ENCODE measurements at places on chromosomes 16 and 17.

DNA sequence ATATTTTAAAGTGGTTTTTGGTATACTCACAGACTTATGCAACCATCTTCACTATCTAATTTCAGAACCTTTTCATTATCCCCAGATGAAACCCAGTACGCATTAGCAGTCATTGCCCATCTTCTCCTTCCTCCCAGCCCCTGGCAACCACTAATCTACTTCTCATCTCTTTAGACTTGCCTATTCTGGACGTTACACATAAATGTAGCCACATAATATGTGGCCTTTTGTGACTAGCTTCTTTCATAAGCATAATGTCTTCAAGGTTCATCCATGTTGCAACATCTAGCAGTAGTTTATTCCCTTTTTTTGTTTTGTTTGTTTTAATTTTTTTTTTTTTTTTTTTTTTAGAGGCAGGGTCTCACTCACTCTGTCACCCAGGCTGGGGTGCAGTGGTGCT lies 28.5 kb upstream of the C17orf107 start:
- DNase-seq, result no peak

GRCh38 chr16:84854759-84855158 lies 35.0 kb downstream of the CRISPLD2 start:
- DNase-seq, result no peak

DNA sequence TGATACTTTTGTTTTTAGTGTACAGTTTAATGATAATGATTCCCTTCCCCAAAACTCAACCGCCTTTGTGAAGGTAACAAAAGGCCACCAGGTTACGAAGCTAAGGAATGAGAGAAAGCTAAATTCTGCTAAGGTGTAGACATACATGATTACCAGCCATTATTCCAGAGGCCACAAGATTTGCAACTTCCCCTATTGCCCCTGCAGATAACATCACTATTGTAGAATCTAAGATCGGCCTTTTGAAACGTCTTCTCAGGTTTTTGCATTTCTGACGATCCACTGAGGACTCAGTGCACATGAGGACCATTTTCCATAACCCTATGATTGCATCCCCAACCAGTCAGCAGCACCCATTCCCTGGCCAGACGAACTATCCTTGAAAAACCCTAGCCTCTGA lies 33.9 kb upstream of the SNN start:
- no peak for DNase-seq

GRCh38 chr16:24844101-24845030 lies 1.4 kb upstream of the SLC5A11 start:
- no peak for DNase-seq

DNA sequence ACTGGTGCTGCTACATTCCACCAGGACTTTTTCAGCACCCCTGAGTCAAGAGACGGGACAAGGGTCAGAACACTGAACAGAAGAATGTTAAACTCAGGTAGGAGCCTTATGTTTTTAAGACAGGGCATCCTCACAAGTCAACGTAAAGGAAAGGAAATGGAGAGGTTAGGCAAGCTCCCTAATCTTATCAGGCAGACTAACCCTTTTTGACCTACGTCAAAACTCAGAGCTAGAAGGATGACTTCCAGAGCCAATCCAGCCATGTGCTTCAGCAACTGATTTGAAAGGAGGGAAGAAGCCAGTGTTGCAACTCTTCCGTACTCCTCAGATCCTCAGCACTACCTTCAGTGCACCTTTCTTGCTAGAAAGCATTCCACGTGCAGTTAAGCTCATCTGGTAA lies 46.8 kb downstream of the REXO5 start:
- no peak for DNase-seq

DNA sequence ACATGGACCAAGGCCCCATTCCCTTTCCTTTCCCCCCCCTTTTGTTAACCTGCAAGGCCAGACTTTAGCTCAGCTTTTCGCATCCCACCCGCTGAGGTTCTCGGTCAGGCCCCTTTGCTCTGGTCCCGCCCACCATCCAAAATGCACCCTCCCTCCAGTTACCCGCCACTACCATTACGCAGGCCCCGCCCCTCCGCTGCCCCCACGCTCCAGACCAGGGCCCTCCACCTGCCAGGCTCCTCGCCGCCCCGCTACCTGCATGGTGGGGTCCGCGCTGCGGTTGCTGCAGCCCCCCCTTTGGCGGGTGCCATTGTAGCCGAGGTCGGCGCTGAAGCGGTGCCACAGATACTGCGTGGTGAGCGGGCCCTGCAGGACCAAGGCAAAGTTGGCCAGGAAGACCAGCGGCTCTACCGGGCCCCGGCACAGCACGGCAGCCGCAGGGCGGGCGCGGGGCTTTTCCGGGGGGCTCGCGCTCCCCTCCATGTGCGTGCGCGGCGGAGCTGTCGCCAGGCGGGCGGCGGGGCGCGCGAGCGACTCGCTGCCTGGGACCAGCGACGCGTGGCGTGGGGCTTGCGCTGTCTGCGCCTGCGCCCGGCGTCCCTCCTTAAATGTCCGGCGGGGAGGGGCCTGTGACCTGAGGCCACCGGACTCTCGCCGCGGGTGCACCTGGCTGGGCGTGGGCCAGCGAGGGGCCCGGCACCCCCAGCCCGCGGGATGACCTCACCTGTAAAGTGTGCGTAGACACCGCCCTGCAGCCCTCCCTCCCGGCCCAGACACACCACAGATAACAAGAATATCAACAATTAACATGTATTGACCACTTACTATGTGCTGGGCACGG lies at the start of gene SLC46A1:
Gene SLC46A1 (minus strand): TSS at position 581 of the 841 bp plus-strand sequence. CDS start 98 bp downstream, at position 483.
- DNase-seq, result peak; percentile 65

GRCh38 chr17:75635610-75636202 lies 2.5 kb downstream of the SMIM5 start:
- DNase-seq, result no peak

GRCh38 chr16:87410968-87411367 lies 18.8 kb downstream of the MAP1LC3B start:
- DNase-seq, result no peak

- peak; percentile 29 for DNase-seq
Observed at GRCh38 chr17:30095507-30096244, 20.9 kb upstream of the NSRP1 start.

- no peak for DNase-seq
Observed at GRCh38 chr16:88353691-88354090, 29.1 kb upstream of the ZNF469 start.

DNA sequence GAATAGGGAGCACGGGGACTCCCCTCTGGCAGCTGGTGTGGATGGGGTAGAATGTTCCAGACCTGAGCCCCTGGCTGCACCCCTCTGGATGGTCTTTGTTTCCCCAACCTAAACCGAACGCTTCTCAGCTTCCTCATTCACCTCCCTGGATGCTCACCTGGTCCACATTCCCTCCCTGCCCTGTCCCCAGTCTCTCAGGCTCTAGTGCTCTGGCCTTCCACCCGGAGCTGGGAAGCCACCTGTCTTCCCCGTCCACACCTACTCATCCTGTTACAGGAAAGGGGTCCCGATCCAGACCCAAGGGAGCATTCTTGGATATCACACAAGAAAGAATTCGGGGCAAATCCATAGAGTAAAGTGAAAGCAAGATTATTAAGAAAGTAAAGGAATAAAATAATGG lies 73.5 kb downstream of the CYLD start:
- no peak for DNase-seq

DNA sequence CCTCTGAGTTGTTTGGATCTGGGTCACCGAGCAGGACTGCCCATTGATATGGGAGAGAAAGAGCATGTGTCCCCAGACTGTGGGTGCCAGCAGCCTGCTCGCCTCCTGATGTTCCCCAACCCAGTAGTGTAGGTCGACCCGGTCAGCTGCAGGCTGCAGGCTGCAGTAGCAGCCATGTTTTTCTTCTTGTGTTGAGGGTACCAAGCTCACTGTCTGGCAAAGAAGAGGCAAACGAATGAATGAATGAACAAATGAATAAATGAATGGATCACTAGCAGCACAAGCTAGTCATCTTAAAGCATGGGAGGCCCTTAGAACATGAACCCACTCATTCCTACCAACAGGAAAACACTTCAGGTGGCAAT lies 293.2 kb downstream of the SOX9 start:
- DNase-seq, result no peak

GRCh38 chr17:6651919-6652452 lies 424 bp downstream of the C17orf100 start:
- peak; percentile 27 for DNase-seq

DNA sequence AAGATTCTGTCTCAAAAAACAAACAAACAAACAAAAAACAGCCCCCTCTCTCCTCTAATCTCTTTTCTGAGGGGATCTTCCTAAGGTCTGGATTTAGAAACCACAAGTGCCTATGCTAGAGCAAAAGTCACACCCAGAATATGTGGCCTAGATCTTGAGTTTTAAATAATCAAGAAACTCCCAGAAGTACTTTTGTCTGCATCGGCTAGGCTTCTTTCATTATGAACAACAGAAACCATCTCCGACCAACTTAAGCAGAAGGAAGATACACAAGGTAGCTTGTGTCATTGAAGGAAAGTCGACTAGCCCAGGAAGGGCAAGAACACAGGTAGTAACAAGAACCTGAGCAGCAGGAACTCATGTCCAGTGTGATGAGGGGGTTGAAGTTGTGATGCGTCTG lies 73.9 kb upstream of the KIFC3 start:
- no peak for DNase-seq

GRCh38 chr16:54462771-54463170 lies 176.2 kb upstream of the IRX3 start:
- DNase-seq, result no peak

GRCh38 chr16:83113811-83114210 lies 487.0 kb downstream of the CDH13 start:
- no peak for DNase-seq

- no peak for DNase-seq
Observed at GRCh38 chr17:61423967-61424649, 24.5 kb downstream of the TBX2 start.

DNA sequence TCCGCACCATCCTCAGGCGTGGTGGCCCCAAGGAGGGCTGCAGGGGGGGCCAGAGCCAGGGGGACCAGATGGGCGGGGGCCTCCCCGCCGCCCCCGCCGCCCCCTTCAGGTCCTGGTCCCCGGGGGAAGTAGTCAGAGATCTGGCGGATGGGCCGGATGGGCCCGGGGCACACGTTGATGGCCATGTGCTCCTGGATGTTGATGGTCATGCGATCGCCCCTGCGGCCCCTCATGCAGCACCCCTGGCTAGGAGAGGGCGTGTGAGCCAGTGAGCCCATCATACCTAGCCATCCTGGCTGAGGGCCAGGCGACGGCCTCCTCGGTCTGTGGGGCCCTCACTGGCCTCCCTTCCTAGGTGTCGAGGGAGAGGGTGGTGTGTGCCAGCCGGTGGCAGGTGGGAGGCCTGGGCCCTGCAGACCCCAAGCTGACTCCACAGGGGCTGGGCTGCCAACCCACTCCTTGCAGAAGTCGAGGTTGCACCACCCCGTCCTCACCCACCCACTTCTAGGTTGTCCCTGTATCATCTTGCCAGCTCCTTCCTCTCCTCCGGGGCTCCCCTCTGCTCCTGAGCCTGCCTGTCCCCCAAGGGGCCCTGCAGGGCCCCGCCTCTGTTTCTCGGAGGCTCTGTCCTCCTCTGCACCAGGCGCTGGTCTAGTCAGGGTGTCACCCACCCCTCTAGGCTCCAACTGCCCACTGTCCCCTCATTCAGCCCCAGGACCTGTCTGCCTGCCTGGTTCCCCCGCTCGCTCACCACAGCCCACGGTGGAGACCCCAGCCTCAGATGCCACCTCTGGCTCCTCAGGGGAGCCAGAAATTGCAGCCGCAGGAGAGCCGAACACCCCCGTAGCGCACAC lies 610 bp downstream of the DOC2A start:
- DNase-seq, result no peak

DNA sequence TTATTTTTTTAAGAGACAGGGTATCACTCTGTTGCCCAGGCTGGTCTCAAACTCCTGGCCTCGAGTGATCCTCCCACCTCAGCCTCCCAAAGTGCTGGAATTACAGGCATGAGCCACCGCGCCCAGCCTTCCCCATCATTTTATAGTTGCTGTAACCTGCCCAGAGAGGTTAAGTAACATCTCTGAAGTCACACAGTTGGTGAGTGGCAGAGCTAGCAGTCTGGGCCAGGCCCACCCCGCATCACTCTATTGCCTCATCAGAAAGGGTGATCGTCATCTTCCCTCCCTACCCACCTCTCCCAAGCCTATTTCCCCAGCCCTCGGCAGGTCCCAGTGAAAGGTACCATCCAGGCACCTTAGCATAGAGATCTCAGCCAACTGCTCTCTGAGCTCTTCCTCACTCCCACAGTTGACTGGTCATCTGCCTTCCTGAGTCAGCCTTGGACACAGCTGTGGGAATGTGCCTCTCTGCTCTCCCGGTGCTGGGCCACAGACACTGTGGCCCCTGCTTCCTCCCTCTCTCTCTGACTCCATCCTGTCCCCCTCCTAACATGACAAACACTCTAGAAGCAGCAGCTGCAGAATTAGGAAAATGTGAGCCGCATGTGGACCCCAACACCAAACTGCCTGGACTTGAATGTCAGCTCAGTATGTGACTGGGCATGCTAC lies 57.1 kb downstream of the SCNN1B start:
- no peak for DNase-seq

GRCh38 chr16:86088287-86088686 lies 189.3 kb downstream of the IRF8 start:
- no peak for DNase-seq

- no peak for DNase-seq
Observed at GRCh38 chr16:51157698-51158097, 6.6 kb upstream of the SALL1 start.

GRCh38 chr16:51556694-51557340 lies 405.7 kb upstream of the SALL1 start:
- no peak for DNase-seq

DNA sequence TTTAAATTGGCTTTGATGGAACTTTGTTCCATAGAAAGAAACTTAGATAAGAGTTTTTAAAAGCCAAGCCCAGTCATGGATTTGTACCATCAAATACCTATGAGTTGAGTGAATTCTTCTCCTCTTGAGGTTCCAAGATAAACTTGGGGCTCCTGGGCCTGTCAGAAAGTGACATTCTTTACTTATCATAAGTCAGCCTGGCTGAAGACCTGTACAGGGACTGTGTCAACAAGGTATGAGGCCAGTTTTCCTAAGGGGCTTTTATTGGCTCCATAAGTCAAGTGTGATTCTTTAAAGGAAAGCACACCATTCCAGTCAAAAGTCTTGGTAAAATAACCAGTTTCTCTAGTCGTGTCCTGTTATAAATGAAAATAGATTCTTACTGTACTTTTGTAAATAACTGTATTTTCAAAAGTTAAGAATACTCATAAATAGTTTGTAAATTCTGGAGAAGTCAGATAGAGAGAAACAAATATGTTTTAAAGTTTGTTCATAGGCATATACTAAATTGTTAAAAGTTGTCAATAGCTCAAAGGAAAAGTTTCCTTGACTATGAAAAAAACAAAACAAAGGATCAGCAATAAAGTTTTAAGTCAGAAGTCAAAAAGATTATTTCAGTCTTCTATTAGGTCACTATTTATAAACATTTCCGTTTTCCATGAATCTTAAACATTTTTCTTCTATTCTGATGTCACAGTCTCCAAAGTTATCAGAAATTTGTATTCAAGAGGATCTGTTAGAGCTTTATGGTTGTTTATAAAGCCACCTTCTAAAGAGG lies 22.5 kb upstream of the MYO1D start:
- DNase-seq, result no peak

Measured in germinal center (tissue), 1 donor.